ENCODE measurements at places on chromosomes 6 and 20. TPM values are rescaled to one million over a fixed set of nuclear protein-coding genes. Genes with fewer than 3 reads are reported as not detected.

The KCNK5 gene
- total RNA-seq = under 0.01 TPM

The GNMT gene
- total RNA-seq = 0.25 TPM

The MDFI gene
- 1.2 TPM for total RNA-seq

The COL11A2 gene
- total RNA-seq = 0.11 TPM

The TMEM151B gene
- not detected for total RNA-seq

The ARFGEF3 gene
- total RNA-seq = 1.7 TPM

The FOXF2 gene
- 0.25 TPM for total RNA-seq

The FAM209B gene
- total RNA-seq = not detected

The PDCD2 gene
- 58.4 TPM for total RNA-seq

The TRIM40 gene
- not detected for total RNA-seq

The TMEM74B gene
- not detected for total RNA-seq

The RUNX2 gene
- 3.2 TPM for total RNA-seq

The ERVFRD-1 gene
- 0.12 TPM for total RNA-seq

The GRM1 gene
- not detected for total RNA-seq

The AGER gene
- 0.44 TPM for total RNA-seq

The TFAP2C gene
- 9.5 TPM for total RNA-seq

The C6orf141 gene
- total RNA-seq = 55.3 TPM

The TP53INP2 gene
- 1.3 TPM for total RNA-seq

The CPNE5 gene
- under 0.01 TPM for total RNA-seq

The RNF182 gene
- 1.8 TPM for total RNA-seq

The C20orf202 gene
- total RNA-seq = 0.12 TPM

The HLA-DQA2 gene
- total RNA-seq = not detected

The BFSP1 gene
- 1.5 TPM for total RNA-seq

The WFDC5 gene
- not detected for total RNA-seq
